Mesothelial cell of epicardium (in vitro differentiated cells): ENCODE measurements at places on chromosomes 16 and 17. TPM values are rescaled to one million over a fixed set of nuclear protein-coding genes. Genes with fewer than 3 reads are reported as not detected.

DNA sequence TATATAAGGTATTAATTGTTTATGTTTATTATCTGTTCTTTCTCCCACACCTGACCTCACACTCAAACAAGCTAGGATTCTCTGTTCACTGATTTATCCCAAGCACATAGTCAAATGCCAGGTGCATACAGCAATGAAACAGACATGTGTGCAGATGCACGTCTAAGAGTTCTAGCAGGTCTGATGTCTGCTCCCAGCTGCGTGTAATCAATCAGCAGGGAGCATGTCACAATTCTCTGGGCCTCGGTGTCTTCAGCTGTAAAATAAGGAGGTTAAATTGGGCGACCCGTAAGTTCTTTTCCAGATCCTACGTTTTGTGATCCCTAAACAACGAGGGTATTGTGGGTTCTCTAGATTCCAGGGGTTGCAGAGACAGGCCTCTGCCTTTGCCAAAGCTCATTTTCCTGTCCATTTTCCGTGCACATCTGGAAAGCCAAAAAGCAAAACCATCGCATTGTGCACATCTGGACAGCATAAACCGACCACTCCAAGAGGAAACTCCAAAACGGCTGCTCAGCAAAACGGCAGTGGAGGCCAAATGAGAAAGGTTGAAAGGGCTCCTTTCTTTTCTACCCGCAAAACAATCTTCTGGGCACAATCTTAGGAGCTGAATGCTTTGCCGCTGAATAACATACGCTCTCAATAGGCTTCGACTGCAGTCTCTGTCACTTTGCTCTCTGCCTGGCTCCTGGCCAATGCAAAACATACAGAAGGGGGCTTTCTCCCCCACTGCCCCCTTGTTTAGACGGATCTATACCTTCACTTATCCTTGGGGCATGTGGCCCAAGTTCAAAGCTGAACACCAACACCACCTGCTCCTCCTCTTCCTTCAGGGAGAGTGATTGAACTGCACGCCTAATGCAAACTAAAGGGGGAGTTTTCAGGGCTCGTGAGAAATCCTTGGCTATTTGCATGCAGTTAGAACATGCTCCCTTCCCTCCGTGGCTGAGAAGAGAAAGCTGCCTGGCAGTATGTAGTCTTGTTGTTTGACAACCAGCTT is 426.3 kb downstream of the SLC39A11 start:
- no peak for DNase-seq

Gene NPTX1
- total RNA-seq: 0.20 to 0.27 TPM (median 0.20 TPM) in 3 replicates

Gene NPIPB6
- total RNA-seq: 6.6 to 8.7 TPM (median 8.2 TPM) in 3 replicates

DNA sequence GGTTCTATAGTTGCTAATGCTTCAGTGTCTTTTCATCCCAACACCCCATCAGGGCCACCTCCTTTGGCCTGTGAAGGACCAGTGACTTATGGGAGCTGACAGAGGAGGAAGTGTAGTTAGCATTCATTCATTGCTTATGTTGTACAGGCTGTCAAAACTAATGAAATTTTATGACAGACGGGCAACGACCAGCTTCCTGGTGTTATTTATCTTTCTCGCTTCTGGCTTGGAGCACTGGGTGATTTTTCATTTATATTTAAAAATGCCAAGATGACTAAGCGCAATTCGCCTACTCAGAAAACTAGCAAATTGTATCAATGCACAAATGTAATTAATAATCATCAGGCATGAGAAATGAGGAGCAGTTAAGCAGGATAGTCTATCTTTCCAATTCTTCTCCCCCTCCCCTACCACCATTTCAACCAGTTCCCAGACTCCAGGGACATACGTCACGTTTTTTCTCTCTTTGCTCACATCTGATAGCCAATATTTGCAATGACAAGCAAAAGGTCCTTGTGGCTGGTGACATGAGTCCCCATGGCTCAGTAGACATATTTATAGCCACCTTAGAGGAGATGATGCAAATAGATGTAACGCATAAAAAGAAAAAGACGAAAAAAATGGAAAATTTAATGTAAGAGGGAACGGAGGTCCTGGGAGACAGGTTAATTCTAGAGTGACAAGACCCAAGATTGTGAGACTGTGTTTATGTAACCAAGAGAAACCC is 11.2 kb downstream of the CDRT15 start:
- no peak for DNase-seq

Gene OSGIN1
- 2.2 to 2.5 TPM (median 2.3 TPM) in 3 replicates for total RNA-seq

GRCh38 chr17:44636562-44636961 is 19.7 kb upstream of the MEIOC start:
- DNase-seq: no peak

GRCh38 chr17:71849783-71850768 is 270.7 kb upstream of the SOX9 start:
- no peak for DNase-seq

DNA sequence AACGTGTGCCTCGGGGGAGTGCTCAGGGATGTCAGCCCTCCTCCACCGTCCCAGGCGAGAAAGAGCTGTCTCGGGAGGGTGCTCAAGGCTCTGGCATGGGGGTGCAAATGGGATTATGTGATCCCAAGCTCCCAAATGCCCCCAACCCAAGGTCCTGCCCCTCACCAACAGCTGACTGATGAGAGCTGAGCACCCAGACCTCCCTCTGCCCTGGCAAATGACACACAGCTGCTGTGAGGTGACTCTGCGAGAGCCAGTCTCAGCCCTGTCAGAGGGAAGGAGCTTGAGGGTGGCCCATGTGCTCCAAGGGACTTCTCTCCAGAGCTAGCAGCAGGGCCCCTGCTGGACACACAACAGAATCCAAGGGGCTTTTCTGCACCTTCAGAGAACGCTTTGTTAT is 7.7 kb downstream of the CDH5 start:
- DNase-seq: no peak

DNA sequence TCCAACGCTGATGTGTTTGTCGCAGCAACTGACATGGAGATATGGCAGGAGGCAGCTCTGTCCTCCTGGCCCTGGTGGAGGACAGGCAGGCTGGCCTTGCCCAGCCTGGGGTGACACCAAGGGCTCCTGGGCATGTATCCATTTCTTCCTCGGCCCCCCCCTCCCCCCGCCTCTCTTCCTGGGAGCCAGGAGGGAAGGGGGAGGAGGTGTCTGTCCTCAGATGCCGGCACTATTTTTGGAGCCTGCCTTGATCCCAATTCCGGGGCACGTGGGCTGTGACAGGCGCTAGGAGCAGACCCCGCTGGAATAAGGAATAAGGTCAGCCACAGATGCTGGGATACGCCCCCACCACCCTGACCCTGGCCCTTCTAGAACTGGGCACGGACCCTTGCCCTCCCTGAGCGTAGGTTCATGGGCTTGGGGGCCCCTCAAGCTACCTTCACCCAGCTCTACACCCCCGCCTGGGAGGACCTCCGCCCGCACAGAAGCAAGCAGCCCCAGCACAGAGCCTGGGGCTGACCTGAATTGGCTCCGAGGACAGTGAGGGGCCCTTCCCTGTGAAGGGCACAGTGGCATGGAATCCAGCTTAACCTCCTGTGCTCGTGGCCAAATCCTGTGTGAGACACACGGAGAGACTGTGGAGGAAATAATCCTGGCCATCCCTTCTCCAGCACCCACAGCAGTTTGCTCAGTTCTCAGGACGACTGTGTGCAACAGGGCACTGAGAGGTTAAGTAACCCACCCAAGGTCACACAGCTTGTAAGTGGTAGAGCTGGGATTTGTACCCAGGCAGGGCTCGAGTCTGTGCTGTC is 24.1 kb downstream of the SEC14L5 start:
- DNase-seq: no peak

- DNase-seq: no peak
Measured at GRCh38 chr17:32285746-32286517, 20.3 kb downstream of the RHBDL3 start.

GRCh38 chr16:79287424-79287917 is 313.1 kb downstream of the MAF start:
- DNase-seq: no peak

DNA sequence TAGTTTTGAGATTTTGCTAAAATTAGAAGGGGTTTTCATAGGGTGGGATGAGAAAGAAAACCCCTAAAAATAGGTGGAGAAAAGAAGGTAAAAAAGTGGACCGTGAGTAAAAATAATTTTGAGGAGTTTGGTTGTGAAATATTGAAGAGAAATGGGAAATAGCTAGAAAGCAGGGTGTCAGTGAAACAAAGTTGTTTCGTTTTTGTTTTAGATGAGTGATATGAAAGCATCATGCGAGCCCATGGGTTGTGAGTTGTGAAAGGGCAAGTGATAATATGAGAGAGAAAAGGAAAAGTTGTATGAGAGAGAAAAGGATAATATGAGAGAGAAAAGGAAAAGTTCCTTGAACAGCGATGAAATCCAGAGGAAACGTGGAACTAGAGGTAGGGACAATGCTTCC is 7.3 kb upstream of the SMIM36 start:
- no peak for DNase-seq

Gene PDIA2
- total RNA-seq: 2.1 to 3.3 TPM (median 2.7 TPM) in 3 replicates

Gene RASD1
- total RNA-seq: 1.9 to 2.8 TPM (median 2.1 TPM) in 3 replicates

GRCh38 chr16:4309833-4310266 is 6.0 kb upstream of the GLIS2 start:
- DNase-seq: no peak

GRCh38 chr17:2016494-2016893 is 8.6 kb downstream of the RTN4RL1 start:
- no peak for DNase-seq

GRCh38 chr16:82855471-82855870 is 228.7 kb downstream of the CDH13 start:
- DNase-seq: no peak

- no peak for DNase-seq
Measured at GRCh38 chr17:67016039-67016762, 28.2 kb upstream of the CACNG1 start.

DNA sequence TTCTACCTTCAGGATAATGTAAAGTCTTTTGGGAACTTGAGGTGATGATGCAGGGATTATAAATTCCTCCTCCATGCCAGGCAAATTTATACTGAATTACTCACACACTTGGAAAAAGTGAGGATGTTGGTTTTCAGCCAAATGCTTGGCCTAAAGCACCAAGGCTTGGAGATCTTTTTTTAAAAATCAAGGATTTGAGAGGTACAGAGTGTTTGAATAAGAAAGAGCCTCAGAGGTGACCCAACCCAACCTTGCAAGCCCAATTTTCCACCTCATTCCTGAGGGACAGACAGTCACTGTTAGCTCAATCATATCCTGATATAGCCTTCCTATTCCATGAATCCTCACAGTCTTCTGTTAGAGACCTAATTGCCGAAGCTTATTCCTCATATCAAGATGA is 14.0 kb downstream of the GRIN2A start:
- DNase-seq: no peak

DNA sequence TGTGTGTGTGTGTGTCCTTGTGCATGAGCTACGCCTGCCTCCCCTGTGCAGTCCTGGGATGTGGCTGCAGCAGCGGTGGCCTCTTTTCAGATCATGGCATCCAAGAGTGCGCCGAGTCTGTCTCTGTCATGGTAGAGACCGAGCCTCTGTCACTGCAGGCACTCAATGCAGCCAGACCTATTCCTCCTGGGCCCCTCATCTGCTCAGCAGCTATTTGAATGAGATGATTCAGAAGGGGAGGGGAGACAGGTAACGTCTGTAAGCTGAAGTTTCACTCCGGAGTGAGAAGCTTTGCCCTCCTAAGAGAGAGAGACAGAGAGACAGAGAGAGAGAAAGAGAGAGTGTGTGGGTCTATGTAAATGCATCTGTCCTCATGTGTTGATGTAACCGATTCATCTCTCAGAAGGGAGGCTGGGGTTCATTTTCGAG is 22.5 kb downstream of the STAT5A start:
- DNase-seq: no peak

GRCh38 chr17:81125573-81126081 is 39.7 kb upstream of the PVALEF start:
- no peak for DNase-seq

DNA sequence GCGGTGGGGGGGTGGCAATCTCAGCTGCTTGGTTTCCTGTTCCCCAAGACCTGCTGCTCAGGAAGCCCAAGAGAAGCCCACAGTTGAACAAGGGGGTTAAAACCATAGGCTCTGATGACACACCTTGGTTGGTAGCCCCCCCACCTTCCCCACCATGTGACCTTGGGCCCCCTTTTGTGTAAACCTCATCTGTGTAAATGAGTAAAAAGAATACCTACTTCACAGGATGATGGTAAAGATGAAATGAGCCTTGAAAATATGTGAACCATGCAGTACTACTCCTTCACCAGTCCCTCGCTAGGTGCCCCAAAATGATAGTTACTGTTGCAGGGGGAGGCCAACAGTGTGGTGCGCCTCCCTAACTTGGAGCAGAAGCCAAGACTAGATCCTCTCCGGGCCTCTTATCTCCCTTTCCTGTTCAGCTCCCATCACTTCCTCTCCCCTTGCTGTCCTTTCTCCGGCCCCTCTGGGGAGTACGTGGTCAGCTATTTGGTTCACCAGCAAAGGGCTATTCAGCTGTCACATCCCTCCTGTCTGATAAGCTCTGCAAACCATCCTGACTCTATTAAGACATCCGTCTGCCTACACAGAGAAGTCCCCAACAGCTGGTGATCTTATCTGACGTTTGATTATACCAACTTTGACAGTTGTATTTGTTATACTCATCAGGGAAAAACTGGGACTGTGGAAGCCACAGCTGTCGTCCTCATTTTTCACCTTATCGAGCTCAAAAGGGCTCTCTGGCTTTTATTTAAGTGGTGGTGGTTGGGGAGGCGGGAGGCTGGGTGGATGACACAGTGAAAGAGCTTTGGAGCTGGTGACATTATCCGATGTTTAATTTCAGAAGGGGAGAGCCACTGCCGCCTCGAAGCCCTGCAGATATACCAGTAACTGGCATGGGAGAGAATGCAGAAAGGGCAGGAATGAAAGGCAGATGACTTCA is 19.9 kb downstream of the DCAKD start:
- no peak for DNase-seq

DNA sequence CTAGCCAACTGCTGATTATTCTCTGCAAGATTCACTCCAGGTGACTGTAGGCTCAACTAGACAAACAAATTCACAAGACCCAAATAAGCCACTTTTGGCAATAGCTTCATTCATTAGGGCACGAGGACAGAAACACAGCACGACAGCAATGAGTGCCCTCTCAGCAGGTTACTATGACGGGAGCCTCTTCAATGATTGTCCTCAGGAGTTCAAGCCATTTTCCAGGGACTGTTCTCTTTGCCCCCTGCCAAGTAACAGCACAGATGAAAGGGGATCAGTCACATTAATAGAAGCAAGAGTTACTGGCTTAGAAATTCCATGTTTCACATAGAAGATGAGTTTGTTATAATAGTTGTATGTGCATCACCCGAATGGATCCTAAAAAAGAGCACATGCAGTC is 712.2 kb downstream of the CDH8 start:
- DNase-seq: no peak

- DNase-seq: no peak
Measured at GRCh38 chr17:47644324-47644723, 5.4 kb upstream of the KPNB1 start.

- no peak for DNase-seq
Measured at GRCh38 chr16:82769845-82770244, 143.1 kb downstream of the CDH13 start.

- no peak for DNase-seq
Measured at GRCh38 chr17:40097931-40098845, 2.2 kb downstream of the NR1D1 start.
